ENCODE measurements at places on chromosomes 16 and 17. TPM values are rescaled to one million over a fixed set of nuclear protein-coding genes. Genes with fewer than 3 reads are reported as not detected.

Gene OTOA
- 0.36 TPM for total RNA-seq

DNA sequence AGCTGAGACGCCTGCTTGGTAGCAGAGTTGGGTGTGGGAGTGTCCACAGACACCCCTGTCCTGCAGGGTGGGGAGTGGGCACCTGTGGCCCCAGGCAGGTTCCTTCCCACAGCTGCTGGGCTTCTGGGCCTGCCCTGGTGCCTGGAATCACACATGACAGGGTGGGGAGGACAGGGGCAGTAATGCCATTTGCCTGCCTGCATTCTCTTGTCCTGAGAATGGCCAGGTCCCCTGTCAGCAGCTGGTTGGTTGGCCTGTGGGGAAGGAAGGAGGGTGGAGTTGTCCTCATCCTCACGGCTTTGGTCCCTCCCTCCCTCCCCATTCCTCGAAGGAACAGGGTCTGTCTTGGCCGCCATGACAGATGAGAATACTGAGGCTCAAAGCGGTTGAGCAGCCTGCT, 5.2 kb downstream of the PRSS53 start:
- no peak for DNase-seq

DNA sequence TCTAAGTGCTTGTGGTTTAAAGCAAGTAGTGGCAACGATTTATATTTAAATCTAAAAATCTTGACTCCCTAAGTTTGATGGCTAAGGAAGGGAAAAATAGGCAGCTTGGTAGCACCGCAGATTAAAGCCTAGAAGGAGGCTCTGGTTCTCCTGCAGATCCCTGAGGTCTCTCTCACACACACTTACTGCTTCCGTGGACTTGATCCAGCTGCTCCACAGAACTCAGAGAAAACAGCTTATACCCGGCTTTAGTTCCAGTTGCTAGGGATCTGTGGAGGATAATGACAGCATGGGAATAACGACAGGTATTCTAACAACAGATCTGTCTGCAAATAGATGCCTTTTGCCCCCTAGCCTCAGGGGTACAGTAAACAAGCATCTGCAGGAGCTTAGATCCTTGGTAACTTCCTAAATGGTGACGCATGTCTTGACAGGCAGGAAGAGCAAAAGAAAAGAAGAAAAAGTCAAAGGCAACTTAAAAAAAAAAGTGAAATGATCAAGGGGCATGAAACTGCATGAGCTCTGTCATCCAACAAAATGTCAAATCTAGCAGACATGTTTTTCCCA, 4.5 kb downstream of the WIPI1 start:
- DNase-seq = no peak

- no peak for DNase-seq
Observed at GRCh38 chr17:68288804-68289203, 2.1 kb downstream of the SLC16A6 start.

DNA sequence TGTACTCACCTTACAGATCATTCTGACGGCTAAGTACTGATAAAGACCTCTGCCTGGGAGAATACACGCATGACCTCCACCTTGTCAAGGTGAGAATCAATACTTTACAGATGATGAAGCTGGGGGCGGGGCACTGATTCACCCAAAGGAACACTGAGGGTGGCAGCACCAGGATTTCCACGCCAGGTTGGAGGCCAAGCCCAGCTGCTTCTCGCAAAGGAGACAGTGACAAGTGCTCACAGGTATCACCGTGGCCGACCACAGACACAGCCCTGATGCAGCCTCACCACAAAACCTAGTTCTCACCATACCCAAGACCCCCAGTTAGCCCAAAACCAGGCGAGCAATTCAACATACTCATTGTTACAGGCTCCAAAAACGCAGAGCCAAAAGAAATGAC, 434.2 kb downstream of the SOX9 start:
- no peak for DNase-seq

DNA sequence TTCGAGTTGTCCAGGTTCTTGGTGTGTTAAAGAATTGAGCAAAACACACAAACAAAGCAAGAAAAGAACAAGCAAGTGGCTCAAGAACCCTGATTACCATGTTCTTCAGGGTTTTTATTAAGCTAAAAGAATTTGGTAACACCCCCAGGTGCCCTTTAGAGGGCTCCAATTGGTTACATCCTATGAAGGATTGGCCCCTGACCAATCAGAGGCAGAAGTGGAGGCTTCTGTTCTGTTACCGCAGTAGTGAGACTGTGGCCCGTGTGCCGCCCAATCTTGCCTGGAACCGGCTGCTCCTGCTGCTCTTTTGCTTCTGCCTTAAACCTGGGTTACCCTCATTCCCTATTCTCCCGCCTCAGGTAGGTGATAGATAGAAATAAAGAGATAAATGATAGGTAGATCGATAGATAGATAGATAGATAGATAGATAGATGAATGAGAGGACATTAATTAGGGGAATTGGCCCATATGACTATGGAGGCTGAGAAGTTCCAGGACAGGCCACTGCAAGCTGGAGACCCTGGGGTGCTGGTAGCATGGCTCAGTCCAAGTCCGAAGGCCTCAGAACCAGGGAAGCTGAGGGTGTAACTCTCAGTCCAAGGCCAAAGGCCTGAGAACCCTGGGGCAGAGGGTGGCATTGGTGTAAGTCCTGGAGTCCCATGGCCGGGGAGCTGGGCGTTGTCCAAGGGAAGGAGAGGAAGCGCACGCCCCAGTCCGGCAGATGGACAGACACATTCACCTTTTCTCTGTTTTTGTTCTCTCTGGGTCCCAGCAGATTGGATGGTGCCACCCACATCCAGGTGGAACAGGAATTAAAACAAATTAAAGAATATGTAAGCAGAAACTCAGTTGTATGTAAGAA, 3.5 kb upstream of the CA5A start:
- DNase-seq = no peak

GRCh38 chr16:78705694-78706093, 606.2 kb downstream of the WWOX start:
- DNase-seq = no peak

DNA sequence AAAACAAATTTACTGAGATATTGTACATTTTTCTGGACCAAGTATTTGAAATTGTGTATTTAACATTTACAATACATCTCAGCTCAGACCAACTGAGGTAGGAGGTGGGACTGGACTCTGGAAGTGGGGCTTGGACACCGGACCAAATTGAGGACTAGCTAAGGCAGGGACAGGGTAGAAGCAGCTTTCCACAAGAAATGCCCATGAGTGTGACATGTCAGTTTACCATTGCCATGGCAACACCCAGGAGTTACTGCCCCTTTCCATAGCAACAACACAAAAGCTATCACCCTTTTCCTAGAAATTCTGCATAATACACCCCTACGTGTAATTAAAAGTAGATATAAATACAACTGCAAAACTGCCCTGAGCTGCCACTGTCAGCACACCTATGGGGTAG, 191.5 kb upstream of the ASIC2 start:
- no peak for DNase-seq

GRCh38 chr17:34067011-34067410, 188.1 kb upstream of the CCL2 start:
- no peak for DNase-seq

DNA sequence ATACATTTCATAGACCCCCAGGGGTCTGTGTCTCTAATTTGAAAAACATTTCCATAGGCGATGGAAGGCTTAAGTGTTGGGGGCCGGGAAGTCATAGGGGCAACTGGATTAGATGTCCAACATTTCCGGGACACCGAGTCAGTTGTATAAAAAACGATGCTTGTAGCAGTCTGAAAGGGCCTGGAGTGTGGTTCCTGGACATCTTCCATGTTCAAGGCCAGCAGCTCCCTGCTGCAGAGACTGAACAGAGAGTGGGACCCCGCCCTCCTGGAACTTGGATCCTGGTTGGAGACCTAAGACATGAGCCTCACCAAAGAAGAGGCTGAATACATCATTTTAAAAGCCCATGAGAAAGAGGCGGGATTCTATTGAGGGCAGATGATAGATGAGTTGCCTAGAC, 82.0 kb upstream of the ZNF423 start:
- no peak for DNase-seq

GRCh38 chr17:69246202-69246601, 17.6 kb upstream of the ABCA10 start:
- no peak for DNase-seq

Gene KRTAP9-3
- not detected for total RNA-seq

Gene ZNF747
- total RNA-seq = 9.9 TPM

Gene TBC1D3I
- not detected for total RNA-seq

GRCh38 chr16:63749276-63749675, 1372.6 kb downstream of the CDH11 start:
- DNase-seq = no peak

Gene ABCC12
- total RNA-seq = 2.3 TPM

- no peak for DNase-seq
Observed at GRCh38 chr16:73034374-73034773, 13.6 kb downstream of the ZFHX3 start.

Gene PRSS21
- total RNA-seq = not detected

Gene FOXF1
- total RNA-seq = 1.2 TPM

GRCh38 chr16:263182-263774, 12.5 kb downstream of the RGS11 start:
- no peak for DNase-seq

Gene SERPINF2
- 0.18 TPM for total RNA-seq

All from cerebellum (tissue), 4 donors.